Nasal cavity respiratory epithelium epithelial cell of viscerocranial mucosa (primary cell): ENCODE measurements at places on chromosomes 2 and 18. TPM values are rescaled to one million over a fixed set of nuclear protein-coding genes. Genes with fewer than 3 reads are reported as not detected.

Gene LIPG
- total RNA-seq = 23.2 and 29.5 TPM in 2 replicates

Gene IL37
- not detected in 2 replicates for total RNA-seq

Gene ARHGAP28
- total RNA-seq = under 0.01 and 6.0 TPM in 2 replicates

Gene FSHR
- not detected in 2 replicates for total RNA-seq

Gene ICA1L
- 1.4 and 2.1 TPM in 2 replicates for total RNA-seq

Gene ATOH8
- 0.07 TPM in 1 of 2 replicates, not detected in the other for total RNA-seq

Gene GKN1
- not detected in 2 replicates for total RNA-seq

Gene FBLN7
- under 0.01 and 0.57 TPM in 2 replicates for total RNA-seq

Gene TRIM43
- total RNA-seq = under 0.01 TPM in 1 of 2 replicates, not detected in the other

Gene SESTD1
- 18.8 and 22.1 TPM in 2 replicates for total RNA-seq

Gene C2orf15
- total RNA-seq = 0.93 and 2.1 TPM in 2 replicates

Gene KYNU
- total RNA-seq = 11.6 and 61.0 TPM in 2 replicates

Gene DCDC2C
- not detected in 2 replicates for total RNA-seq

Gene SNORC
- total RNA-seq = 0.34 and 1.1 TPM in 2 replicates

Gene GPR155
- total RNA-seq = 1.7 and 3.7 TPM in 2 replicates

Gene GALR1
- total RNA-seq = not detected in 2 replicates

Gene ACVR1C
- 0.34 and 0.50 TPM in 2 replicates for total RNA-seq

Gene REG1B
- not detected in 2 replicates for total RNA-seq

Gene UGT1A8
- total RNA-seq = under 0.01 and 0.14 TPM in 2 replicates

Gene LDLRAD4
- 0.85 TPM in 1 of 2 replicates, not detected in the other for total RNA-seq

Gene GALNT5
- 30.1 and 32.5 TPM in 2 replicates for total RNA-seq

Gene ABHD1
- total RNA-seq = not detected in 2 replicates

Gene SP110
- total RNA-seq = 1.7 and 9.9 TPM in 2 replicates

Gene HOXD9
- total RNA-seq = not detected in 2 replicates

Gene IL1F10
- 0.34 TPM in 1 of 2 replicates, not detected in the other for total RNA-seq

Gene REL
- 10.3 and 23.1 TPM in 2 replicates for total RNA-seq

Gene PSMA8
- total RNA-seq = not detected in 2 replicates

Gene PXDN
- 51.6 and 109 TPM in 2 replicates for total RNA-seq

Gene GPBAR1
- under 0.01 and 0.07 TPM in 2 replicates for total RNA-seq

Gene CPO
- total RNA-seq = 0.14 TPM in 1 of 2 replicates, not detected in the other
